H9 (cell line): ENCODE measurements at places on chromosomes 11 and 22.

DNA sequence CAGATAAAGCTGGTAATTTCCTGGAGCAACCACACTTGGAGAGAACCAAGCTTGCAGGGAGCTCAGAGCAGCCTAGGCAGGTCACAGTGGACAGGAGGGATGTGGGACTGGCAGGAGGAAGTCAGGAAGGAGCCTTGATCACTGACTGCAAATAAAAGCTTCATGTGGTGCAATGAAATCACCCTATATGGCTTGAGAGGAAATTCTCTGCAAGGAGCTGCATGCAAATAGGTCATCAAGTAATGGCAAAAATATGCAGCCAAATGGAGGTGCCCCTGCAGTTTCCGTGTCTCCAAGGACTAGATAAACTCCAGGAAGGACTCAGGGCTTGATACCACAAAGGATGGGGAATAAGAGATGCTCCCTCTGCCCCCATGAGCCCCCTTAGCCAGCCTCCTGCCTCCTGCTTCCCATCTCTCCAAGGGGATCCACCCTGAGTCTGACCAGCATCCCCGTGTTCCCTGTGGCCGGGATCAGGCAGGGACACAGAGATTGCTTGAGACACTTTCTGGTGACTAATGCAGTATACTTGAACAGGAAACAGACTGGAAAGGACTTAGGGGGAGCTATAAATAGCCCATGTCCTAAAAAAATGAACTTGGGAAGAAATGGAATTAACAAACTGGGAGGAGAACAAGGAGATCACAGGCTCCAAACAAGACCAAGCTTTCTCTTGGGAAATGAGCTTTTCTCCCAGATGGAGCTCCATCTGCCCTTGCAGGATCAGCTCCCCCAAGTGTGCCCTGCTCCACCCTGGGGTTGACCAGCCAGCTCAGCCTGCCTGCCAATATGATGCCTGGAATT, 23.9 kb upstream of the MICAL2 start:
- no peaks in the 10 kb centered on the region for H3K36me3 ChIP-seq
- DNase-seq = no peak
- H3K4me1 ChIP-seq = no peaks in the 10 kb centered on the region
- H3K27me3 ChIP-seq = no peaks in the 10 kb centered on the region
- no peak overlapping the region for H3K4me3 ChIP-seq

GRCh38 chr11:3146612-3147256, 18.4 kb downstream of the OSBPL5 start:
- no peaks in the 10 kb centered on the region for H3K27me3 ChIP-seq
- H3K4me1 ChIP-seq = no peaks in the 10 kb centered on the region; the same call in 1 of the 2 replicates
- no peak for DNase-seq
- peaks cover 2% of the 10 kb centered on the region; the same call in 1 of the 3 replicates for H3K36me3 ChIP-seq

DNA sequence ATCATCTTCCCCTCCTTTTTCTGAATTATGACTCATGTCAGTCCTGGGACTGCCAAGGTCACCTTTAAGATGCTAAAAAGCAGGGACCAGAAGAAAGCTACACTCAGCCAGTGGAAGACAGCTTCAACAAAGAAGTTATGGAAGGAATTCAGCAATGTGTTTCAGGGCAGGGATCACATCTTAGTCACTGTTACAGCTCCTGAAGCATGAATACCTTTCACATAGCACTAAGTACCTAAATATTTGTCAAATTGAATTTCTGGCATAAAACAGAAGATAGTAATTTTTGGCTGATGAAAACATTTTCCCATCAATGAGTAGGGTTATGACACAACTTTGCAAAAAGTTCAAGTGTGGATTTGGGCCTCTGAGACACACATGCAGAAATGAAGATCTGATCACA, 5.2 kb downstream of the DDB1 start:
- H3K27ac ChIP-seq = no peak overlapping the region
- H3K4me3 ChIP-seq = no peak overlapping the region
- no peaks in the 10 kb centered on the region; the same call in 1 of the 2 replicates for H3K27me3 ChIP-seq
- H3K36me3 ChIP-seq = peaks cover 81% of the 10 kb centered on the region
- peaks cover 5% of the 10 kb centered on the region; the same call in 1 of the 2 replicates for H3K4me1 ChIP-seq

- H3K4me3 ChIP-seq = no peak overlapping the region
- no peaks in the 10 kb centered on the region; the same call in 1 of the 2 replicates for H3K27me3 ChIP-seq
- H3K27ac ChIP-seq = no peak overlapping the region
- no peaks in the 10 kb centered on the region for H3K4me1 ChIP-seq
- no peaks in the 10 kb centered on the region for H3K36me3 ChIP-seq
Measured at GRCh38 chr22:36863281-36863680, 2.5 kb downstream of the NCF4 start.

GRCh38 chr11:127133061-127133460, 132.5 kb upstream of the KIRREL3 start:
- H3K36me3 ChIP-seq = no peaks in the 10 kb centered on the region
- DNase-seq = no peak
- H3K27ac ChIP-seq = no peak overlapping the region
- no peaks in the 10 kb centered on the region for H3K27me3 ChIP-seq
- no peak overlapping the region for H3K4me3 ChIP-seq

GRCh38 chr11:59559886-59560285, 48.5 kb downstream of the OR4D9 start:
- no peaks in the 10 kb centered on the region for H3K4me1 ChIP-seq
- H3K27ac ChIP-seq = no peak overlapping the region
- H3K4me3 ChIP-seq = peak overlapping the region; percentile 94
- peaks cover 2% of the 10 kb centered on the region; the same call in 1 of the 3 replicates for H3K36me3 ChIP-seq
- H3K27me3 ChIP-seq = no peaks in the 10 kb centered on the region
- peak; percentile 47 for DNase-seq
